Stimulated activated CD8-positive, alpha-beta memory T cell treated with anti-CD3 and anti-CD28 coated beads, Interleukin-7, amount 100 ng/mL, for 1 hour (primary cell): ENCODE measurements at places on chromosomes 5 and 9.

GRCh38 chr9:95513711-95514110 is 3.1 kb downstream of the PTCH1 start:
- DNase-seq: no peak

DNA sequence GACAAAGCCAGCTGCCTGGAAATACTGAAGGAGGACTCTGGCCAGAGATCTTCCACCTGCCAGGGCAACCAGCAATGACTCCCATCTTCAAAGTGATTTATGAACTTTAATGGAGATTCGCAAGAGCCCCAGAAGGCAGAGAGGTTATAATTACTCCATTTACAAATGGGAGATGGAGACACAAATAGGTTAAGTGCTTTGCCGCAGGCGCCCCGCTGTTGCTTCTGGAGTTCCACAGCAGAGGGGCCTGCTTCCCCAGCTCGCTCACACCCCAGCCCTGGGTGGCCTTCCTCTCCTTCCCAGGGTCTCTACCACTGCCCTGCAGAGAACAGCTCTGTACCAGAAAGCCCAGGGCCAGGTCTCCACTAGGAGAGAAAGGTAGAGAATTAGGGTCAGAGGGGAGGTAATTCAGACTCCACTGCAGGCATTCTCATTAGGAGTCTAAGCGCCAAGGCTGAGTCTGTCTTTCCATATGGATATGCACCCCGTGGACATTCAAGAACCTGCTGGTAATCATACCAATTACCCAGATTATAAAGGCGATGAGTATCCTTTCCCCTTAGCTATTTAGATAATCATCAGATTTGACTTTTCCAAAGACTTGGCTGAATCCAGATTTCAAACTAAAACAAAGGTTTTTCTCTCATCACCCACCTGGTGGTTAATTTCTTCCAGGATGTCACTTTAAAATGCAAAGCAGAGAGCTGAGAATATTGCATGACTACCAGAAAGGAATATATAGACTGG is 157.6 kb upstream of the TUT7 start:
- DNase-seq: no peak

DNA sequence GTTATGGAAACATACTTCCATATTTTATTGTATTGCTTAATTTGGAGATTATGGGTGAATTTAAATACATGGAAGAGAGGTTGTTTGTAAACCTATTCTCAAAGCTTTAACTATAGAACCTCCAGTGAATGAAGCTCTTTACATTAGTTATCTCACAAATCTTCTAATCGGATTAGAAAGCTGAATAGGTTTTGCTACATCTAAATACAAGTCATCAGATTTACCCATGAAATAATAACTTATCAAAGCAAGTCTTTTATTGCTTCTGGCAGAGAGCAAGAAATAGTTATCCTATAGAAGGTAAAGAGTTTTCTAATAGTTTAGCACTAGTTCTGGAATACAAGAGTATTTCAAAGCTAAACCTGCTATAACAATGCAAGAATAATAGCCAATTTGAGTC is 104.4 kb upstream of the SREK1 start:
- DNase-seq: no peak

- no peak for DNase-seq
These were observed 85.8 kb upstream of the ALDH1A1 start for GRCh38 chr9:73038613-73039012.

DNA sequence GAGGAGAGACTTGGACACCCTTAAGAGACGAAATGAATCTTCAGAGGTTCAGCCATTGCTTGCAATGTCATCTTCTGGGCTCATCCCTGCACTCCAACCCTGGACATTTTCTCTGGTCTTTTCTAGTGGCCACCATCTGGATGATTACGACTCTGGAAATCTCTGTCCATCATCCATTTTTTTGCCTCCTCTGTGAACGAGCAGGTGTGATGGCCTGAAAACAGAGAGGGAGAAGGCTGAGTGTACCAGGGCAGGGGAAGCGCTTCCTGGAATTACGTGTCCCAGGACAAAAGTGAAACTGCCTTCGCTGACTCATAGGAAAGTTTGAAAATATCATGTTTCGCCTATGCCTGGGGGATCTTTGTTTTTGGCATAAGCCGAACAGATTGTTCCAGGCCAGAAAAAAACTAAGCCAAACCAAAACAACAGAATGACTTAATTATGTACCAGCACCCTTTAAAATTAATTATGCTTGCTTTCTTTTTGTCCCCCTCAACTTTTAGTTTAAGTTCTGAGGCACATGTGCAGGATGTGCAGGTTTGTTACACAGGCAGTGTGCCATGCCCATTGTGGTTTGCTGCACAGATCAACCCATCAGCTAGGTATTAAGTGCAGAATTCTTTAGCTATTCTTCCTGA is 31.9 kb downstream of the ANKRD33B start:
- DNase-seq: no peak

- DNase-seq: peak; percentile 43
These were observed 56.8 kb upstream of the TEX48 start for GRCh38 chr9:114738581-114739316.
